ENCODE measurements at places on chromosomes 6 and 20.

- no peak for DNase-seq
These were observed 238.8 kb downstream of the HIVEP2 start for GRCh38 chr6:142706210-142706609.

GRCh38 chr6:117497237-117497636 is 14.8 kb downstream of the DCBLD1 start:
- DNase-seq = no peak

- DNase-seq = peak; percentile 65
These were observed at the start of gene EPM2A for GRCh38 chr6:145735356-145736165. TSS of gene EPM2A (minus strand) at chr6:145735520. CDS start at chr6:145735498, 22 bp downstream.

DNA sequence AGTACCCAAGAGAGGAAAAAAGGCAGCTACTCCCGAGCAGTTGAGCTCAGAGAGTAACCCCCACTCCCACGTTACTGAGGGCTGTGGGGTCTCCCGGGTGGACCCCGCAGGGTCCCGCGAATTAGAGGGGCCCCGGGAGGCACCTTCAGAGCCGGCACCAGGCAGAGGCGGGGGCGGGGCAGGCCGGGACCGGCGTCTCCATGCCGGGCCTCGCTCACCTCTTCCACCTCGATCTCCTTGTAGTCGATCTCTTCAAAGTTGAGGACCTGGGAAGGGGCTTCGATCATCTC is 381 bp downstream of the MAP3K7 start:
- peak; percentile 3 for DNase-seq

- no peak for DNase-seq
These were observed 8.4 kb upstream of the RIN2 start for GRCh38 chr20:19749618-19750071.

- DNase-seq = peak; percentile 84
These were observed 68.5 kb downstream of the MRPL14 start for GRCh38 chr6:44058617-44059358.

- DNase-seq = no peak
These were observed 6.2 kb downstream of the METTL24 start for GRCh38 chr6:110351986-110352385.

- no peak for DNase-seq
These were observed 233.0 kb downstream of the ANKRD60 start for GRCh38 chr20:57995381-57995977.

DNA sequence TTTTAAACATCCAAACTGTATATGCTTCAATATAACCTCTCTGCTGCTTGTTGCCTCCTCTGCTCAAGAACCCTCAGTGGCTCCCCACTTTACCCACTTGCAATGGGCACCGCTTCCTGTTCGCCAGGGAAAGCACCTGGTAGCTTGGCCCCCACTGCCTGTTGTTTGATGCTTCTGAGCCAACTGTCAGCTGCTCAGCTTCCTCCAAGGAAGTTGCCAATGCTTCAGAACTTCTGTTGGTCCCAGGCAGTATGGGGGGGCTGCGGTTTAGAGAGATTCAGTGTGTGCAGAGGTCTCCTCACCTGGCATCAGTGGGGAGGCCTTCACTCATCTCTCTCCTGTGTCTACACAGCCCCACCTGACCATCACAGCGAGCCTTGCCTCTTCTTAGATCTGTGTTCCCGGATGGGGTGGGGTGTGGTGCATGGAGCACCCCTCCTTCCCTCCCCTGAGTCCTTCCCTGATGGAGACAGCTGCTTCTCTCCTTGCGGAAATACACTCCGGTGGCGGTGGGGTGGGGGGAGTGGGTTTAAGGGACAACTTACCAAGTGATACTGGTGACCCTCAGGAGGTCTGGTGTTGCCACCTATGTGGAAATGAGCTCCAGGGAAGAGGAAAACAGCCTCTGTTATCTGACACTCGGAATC is 308.1 kb downstream of the CDH26 start:
- no peak for DNase-seq

- no peak for DNase-seq
These were observed 70.6 kb downstream of the ZC2HC1B start for GRCh38 chr6:143934867-143935266.

DNA sequence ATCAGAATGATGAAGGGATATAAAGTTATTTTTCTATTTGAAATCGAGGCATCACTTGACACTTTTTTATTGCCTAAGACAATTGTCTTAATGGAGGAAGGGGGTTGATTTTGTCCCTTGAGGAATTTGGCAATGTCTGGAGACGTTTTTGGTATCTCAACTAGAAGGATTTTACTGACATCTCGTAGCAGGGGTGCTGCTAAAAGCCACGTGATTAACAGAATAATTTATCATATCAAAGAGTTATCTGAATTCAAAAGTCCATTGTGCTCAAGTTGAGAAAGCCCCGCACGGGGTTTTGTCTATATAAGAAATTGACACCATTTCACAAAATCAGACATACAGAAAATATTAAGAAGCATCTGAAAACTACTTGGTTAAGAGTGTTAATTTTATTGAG is 1.5 kb upstream of the TAAR6 start:
- no peak for DNase-seq

DNA sequence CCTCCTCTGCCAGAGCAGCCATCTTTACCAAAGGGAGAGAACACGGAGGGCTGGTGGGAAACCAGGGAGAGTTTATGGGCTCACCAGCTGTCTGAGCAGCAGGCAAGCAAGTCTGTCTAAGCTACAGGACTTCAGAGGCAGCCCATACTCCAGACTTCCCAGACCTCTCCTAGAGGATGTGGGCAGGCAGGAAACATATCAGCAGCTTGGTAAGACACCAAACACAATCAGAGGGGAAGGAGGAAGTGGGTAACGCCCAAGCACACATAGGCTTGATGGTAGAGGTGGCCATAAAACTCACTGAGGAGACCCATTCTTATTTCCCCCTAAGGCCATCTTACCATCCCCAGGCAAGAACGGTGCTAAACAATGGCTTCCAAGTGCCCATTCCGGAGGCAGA is 143.1 kb upstream of the ARID1B start:
- DNase-seq = no peak

- no peak for DNase-seq
These were observed 68.8 kb upstream of the XRN2 start for GRCh38 chr20:21234324-21234723.

- DNase-seq = no peak
These were observed 35.5 kb upstream of the ME1 start for GRCh38 chr6:83466328-83466727.

DNA sequence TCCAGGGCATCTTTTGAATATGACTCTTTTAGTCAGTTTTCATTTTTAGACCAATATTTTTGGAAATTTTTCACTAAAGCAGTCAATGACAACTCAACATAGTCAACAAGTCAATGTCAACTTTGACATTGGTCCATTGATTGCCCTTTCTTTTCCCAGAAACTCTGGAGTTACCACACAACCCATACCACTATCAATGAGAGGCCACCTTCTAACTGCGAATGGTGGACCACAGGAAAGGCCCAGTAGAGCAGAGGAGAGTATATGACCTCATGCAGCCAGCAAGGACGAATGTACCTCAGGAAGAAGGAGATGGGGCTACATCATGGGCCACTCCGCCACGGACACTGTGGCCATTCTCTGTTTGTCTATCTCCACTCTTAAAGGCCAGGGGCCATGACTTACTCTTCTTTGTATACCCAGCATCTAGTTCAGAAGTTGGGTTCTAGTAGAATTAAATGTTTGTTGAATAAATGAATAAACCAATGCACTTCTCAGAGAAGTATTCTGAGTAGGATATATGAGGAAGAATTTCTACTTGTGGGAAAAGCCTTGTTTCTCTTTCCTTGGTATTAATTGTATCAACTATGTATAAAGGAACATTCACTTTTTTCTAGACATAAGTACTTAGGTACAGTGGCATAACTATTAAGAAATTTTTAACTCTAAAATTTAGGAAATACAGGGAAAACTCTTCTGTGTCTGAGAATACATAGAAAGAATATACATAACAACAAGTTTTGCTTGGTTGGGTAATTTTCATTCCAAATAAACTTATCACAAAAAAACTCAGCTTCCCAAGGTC is 562 bp upstream of the SMLR1 start:
- no peak for DNase-seq

- DNase-seq = no peak
These were observed 286.5 kb upstream of the ECI2 start for GRCh38 chr6:4421837-4422236.

GRCh38 chr6:154247119-154247861 is 109.3 kb downstream of the IPCEF1 start:
- DNase-seq = no peak

DNA sequence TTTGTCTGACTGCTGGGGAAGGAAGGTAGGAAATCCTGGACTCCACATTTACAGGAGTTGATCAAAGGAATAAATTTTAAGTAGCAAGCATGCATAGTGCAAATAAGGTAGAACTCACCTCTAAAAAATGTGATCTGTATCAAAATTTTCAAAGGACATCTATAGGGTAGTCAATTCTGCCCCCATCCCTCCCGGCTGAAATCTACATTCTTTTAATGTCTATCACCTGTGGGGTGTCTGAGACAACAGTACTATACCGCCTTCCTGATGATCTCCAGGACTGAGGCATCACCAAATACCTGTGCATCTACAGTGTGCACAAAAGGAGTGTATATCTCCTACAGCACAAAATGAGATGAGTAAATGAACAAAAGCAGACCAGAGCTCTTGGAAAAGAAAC is 19.9 kb downstream of the CPNE1 start:
- DNase-seq = no peak

GRCh38 chr6:11044712-11045167 is 635 bp upstream of the ELOVL2 start:
- no peak for DNase-seq

- DNase-seq = no peak
These were observed 42.2 kb downstream of the C6orf132 start for GRCh38 chr6:42100029-42100901.

DNA sequence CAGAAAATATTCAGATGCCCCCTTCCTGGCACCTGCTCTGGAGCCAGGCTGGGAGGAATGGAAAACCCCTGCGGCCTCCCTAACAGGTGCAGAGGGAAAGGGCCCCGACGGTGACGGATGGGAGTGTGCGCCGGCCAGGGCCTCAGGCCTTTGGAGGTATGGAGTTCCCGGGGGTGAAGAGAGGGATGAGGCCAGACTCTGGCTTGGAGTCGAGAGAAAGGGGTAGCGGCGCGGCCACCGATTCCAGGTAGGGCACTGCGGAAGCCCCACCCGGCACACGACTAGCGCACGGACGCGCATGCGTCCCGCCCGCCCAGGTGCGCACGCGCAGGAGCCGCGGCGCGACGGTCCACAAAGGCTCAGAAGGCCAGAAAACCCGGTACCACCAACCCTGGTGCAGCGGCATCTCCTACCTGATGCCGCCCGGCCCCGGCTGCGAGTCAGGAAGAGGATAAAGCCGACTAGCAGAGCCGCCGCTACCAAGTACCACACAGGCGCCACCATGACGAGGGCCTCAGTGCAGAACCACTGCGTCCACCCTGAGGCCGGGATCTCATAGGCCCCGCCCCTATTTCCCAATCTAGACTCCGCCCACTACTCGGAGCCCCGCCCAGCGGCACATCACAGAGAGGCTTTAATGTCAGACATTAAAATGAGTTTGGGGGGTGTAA is at the start of gene DDRGK1:
DDRGK1 (minus strand) TSS at position 559 of the 671 bp plus-strand sequence; CDS start at position 504, 55 bp downstream.
- peak; percentile 87 for DNase-seq

DNA sequence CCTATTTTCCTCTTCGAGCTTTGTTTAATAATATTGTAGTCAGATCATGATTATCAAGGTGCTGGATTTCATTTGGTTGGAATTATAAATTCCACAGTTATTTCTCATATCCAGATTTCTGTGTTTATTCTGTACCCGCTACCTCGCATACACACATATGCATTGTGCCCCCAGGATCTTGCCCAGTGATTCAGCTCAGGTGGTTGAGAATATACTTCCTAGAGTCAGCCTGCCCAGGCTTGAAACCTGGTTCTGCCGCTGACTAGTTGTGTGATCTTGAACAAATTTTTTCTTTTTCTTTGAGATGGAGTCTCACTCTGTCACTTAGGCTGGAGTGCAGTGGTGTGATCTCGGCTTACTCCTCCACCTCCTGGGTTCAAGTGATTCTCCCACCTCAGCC is 14.7 kb downstream of the GINM1 start:
- DNase-seq = no peak

DNA sequence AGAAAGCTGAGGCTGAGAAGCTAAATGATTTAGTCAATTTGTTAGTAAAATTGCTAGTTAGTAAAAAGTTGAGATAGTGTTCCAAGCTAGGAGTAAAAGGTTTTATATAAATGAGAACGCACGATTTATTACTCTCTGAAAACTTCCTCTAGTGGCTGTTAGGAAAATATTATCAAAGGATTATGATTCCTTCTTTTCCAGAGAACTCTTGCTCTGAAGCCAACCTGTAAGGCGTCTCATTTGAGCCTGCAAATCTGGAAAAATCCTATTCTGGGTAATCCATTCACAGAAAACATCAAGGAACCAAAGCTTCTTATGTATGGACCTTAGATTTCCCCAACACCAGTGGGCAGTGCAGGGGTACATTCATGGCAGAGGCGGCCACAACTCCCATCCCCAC is 252.7 kb downstream of the SOD2 start:
- no peak for DNase-seq

DNA sequence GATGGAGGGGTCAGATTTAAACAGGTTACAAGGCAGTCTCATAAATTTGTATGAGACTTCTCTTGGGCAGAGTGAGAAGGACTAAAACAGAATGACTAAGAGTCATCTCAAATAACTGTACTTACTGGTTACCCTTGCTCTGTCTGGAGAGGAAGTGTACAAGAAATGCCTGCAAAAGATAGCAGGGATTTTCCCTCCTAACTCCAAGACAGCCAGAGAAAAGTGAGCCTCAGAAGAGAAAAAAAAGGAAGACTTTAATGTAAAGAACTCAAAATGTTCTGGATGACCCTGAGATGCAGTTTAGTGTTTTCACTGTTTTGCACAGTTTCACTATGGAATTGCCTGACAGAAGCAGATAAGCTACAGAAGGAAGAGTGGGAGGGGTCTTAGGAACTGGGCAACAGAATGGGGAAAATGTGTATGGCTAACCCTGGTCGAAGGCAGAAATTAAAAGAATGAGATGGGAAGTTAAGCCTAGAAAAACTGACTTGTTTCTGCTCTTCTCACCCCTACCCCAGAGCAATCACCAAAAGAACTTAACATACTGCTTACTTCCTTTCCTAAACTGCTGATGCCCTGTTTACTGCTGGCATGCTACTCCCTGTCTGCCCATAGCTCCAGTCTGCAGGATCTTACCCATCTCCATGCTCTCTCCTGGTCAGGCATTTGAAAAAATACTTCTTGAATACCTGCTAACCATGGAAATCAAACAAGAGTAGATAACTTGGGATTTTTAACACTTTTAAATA is 98.1 kb upstream of the MARCKS start:
- DNase-seq = no peak

- DNase-seq = no peak
These were observed 123.8 kb downstream of the RFPL4B start for GRCh38 chr6:112470950-112471349.

DNA sequence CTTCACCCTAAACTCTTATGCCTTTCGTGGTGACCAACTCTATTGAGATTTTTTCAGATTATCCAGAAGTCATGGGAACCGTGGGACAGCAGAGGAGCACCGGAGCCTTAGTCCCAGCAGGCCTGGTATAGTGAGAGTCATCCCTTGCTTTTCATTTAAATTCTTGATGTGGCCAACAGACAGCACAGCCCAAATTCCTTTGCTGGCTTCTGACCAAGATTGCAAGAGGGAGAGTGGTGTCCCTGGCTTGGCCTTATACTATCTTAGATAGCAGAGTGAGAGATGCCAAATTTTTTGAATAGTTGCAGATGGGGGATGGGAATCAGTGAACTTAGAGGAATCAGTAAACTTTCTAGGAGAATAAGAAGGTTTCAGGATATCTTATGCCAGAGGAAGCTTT is 7.8 kb downstream of the STX11 start:
- DNase-seq = no peak

- peak; percentile 7 for DNase-seq
These were observed 69.1 kb downstream of the MYB start for GRCh38 chr6:135250234-135250633.

- no peak for DNase-seq
These were observed 97.3 kb upstream of the SHLD1 start for GRCh38 chr20:5652626-5653553.

- DNase-seq = no peak
These were observed 5.9 kb downstream of the NHSL1 start for GRCh38 chr6:138493413-138493812.

All from CD4-positive, alpha-beta T cell treated with Interferon gamma for 1 hour (primary cell).